ENCODE measurements at places on chromosomes 6 and 20.

- no peak for DNase-seq
These were observed 43.4 kb downstream of the PLAGL1 start for GRCh38 chr6:143964674-143965081.

GRCh38 chr20:845226-845868, 11.8 kb downstream of the FAM110A start:
- DNase-seq, result peak; percentile 45

- no peak for DNase-seq
These were observed 182.9 kb upstream of the CST7 start for GRCh38 chr20:24766143-24766527.

GRCh38 chr20:4027590-4028265, 12.4 kb upstream of the RNF24 start:
- DNase-seq, result no peak

GRCh38 chr6:113856625-113857555, at the start of gene MARCKS:
TSS of gene MARCKS (plus strand) at chr6:113857345. CDS start at chr6:113857746, 401 bp downstream.
- peak; percentile 5 for DNase-seq

DNA sequence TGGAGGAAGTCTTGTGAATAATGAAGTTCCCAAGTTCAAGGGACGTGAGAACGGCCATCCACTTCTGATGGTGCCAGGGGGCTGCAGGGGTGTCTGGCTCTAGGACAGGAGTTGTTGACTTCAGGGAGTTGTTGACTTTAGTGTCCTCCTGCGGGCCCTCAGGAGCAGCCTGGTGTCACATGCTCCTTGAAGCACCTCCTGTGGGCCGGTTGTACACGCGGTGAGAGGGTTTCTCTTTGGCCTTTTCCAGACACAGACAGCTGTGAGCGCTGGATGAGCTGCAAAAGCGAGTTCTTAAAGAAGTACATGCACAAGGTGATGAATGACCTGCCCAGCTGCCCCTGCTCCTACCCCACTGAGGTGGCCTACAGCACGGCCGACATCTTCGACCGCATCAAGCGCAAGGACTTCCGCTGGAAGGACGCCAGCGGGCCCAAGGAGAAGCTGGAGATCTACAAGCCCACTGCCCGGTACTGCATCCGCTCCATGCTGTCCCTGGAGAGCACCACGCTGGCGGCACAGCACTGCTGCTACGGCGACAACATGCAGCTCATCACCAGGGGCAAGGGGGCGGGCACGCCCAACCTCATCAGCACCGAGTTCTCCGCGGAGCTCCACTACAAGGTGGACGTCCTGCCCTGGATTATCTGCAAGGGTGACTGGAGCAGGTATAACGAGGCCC, 77.8 kb downstream of the ISM1 start:
- DNase-seq, result no peak

DNA sequence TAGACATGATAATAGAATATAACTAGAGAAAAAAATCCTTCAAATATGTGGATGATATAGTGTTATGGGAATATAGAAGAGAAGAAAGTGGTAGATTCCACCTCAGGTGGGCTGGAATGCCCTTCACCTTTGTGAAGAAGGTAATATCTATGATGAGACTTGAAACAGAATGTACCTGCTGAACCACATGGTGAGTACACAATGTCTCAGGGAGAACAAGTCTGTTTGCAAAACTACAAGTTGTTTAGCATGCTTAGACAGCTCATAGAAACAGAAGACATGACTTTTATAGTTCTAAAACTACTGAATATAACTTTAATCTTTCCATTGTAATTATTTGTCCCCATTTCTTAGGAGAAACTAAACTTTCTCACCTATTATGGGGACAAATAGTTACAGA, 12.2 kb downstream of the C6orf58 start:
- DNase-seq, result no peak

- no peak for DNase-seq
These were observed 62.0 kb downstream of the FHL5 start for GRCh38 chr6:96624957-96625356.

GRCh38 chr20:58667975-58668374, 16.9 kb downstream of the STX16 start:
- DNase-seq, result no peak

DNA sequence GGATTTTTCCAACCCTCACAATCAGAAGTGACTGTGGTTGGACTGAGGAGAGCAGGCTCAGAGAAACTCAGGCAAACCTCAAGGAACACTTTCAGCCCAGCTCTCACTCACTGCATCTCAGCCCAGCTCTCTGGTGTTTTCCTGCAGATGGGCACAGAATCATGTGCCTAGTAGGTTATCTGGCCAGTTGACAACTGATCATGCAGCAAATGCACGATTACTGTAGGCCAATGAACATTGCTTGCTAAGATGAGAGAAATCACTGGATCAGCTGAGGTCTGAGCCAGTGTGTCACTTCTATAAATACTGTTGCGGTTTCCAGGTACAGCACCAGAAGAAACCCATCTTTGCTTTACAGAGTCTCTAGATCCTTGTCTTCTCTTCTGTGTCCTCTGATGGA, 540.5 kb downstream of the CD83 start:
- no peak for DNase-seq

- DNase-seq, result no peak
These were observed 168.2 kb upstream of the FOXQ1 start for GRCh38 chr6:1143655-1144054.

DNA sequence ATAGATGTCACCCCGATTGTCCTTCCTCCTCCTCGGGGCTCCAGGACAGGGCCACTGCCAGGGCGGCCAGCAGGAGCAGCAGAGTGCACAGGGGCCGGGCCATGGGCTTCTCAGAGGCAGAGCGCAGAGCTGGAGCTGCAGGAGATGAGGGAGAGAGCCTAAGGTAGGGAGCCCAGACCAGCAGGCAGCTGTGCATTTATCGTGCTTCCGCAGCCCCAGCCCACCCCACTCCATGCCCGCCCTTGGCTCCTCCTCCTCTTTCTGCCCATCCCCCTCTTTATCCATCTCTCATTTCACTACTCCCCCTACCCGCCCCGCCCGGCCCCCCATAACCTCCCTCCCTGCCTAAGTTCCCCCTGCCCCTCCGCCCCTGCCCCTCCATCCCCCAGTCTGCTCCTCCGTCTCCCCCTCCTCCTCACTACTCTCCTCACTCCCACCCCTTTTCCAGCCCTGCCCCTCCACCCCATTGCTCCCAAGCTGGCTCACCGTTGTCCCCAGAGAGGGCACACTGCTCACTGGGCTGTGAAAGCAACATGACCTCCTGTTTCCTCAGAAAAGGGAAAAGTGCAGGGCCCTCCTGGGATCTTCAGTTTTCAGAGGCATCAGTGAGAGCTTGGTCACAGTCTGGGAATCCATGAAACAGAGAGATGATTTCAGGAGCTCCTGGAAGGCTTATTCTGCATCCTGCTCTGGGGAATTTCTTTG, 25.5 kb upstream of the CST1 start:
- DNase-seq, result no peak

DNA sequence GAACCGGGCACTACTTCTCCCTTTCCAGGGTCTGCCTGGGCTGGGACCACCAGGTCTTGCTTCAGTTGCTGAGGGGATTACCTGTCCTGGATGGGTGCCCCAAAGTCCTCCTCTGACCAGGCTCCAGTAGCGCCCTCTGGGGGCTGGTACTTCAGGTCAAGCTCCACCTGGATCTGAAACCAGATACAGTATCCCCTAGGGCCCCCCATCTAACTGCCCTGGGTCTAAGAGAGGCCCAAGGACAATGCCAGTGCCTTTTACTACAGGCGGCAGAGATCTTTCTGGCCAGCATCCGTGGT, 11.2 kb upstream of the SPAG4 start:
- DNase-seq, result peak; percentile 39

DNA sequence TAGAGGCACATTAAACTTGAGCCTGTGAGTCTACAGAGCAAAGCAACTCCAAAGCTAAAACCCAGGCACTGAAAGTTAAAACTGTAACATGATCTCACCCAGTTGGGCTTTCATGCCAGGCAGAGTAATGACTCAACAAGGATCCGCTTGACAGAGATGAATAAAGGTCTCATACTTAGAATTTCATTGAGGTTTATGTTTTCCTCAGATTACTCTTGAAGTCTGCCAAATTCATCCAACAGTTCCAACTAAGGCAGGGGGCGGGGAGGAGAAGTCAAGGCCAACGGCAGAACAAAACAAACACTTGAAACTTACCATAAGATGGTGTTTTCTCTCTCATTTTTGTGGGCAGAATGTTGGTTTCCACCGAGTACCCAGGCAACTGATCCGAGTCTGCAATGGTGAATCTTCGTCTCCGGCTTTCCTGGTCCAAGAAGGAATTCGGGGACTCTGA, 54.0 kb upstream of the IPCEF1 start:
- no peak for DNase-seq

DNA sequence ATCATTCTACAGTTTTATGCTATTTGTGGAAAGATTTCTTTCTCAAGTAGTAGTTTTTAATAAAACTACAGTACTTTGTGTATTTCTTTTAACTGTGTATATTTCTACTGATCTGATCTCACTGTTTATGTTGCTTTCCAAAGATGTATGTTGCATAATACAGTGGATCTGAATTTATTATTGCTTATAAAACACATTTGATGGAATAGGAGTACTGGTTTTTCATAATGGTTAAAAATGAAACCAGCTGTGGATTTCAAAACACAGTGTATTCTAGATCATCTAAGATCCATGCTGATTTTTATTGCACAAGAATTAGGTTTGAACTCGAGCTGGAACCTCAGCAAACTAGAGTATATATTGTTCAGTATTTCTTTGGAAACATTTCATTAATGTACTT, 8.0 kb downstream of the NKX2-4 start:
- DNase-seq, result no peak

DNA sequence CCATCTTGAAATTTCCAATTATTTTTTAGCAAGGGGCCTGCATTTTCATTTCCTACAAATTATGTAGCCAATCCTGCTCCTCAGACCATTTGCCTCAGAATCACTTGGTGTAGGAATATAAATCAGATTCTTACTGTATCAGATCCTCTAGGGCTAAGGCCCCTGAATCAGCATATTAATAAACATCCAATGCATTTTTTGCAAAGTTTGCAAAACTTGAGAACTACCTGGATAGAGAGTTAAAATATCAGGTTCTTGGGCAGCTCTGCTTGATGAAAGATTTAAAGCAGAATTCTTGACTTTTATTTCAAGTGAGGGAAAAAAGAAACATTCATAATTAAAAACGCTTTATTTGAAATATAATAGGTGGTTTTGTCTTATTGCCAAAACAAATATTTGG, 82.2 kb upstream of the MAN1A1 start:
- no peak for DNase-seq

DNA sequence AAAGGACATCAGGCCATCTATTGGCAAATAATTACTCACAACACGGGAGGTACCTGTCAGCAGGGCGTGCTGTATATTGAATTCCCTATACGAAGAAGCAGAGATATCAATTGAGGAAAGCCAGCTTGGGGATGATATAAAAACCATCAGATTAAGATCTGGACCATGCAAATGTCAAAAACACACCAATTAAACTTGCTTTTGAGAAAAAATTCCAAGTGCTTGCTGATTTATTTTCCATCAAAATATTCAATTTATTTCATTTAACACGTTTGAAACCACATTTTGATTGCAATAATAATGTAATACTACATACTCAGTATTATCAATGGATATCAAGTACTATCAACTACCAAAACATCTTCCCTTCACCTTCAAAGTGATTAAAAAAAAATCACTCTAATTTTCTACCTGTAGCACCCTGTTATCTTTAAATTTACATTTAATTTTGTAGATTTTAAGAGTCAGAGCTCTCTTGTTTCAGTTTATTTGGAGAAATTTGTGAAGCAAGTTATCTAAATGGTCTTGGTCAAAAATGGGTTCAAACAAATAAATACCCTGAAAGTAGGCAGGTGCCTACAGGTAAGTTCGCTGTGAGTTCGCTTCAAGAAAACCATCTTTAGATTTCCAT, 6.8 kb upstream of the TBX18 start:
- no peak for DNase-seq

DNA sequence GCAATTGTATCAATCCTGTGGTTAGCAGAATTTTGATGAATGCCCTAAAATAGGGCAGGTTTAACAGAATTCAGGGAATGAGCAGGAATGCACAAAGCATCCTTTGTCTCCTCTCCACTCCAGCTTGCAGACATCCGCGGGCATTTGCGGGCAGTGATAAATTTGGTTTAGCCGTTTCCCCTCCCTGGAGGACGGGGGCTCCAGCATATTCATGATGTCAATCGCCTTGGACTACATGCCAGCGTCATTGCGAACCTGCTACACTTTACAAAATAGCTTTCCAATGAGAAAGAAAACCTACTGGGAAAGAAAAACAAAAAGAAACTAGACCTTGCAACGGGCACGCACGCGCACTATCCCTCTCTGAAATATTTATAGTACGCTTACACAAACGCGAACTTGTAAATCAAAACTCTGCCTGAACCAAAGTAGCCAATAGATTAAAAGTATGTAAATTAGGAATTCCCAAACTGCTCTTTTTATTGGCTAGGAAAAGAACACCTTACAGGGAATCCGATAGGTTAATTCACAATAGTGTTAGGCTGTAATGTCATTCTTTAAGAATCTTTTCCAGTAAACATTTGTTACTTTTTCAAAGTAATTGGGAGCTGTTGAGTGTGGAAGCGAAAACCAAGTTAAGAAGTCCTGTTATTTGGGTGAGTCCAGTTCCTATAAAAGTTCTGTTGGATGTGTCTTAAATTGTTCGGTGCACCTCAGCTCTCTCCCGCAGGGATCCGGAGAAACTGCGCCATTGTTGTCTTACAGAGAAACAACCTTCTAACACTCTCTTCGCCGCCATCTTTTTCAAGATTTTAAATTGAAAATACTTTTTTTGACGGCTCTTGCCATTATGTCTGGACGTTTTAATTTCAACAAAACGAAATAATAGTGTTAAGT, 136.7 kb downstream of the HFE start:
- DNase-seq, result peak; percentile 75

DNA sequence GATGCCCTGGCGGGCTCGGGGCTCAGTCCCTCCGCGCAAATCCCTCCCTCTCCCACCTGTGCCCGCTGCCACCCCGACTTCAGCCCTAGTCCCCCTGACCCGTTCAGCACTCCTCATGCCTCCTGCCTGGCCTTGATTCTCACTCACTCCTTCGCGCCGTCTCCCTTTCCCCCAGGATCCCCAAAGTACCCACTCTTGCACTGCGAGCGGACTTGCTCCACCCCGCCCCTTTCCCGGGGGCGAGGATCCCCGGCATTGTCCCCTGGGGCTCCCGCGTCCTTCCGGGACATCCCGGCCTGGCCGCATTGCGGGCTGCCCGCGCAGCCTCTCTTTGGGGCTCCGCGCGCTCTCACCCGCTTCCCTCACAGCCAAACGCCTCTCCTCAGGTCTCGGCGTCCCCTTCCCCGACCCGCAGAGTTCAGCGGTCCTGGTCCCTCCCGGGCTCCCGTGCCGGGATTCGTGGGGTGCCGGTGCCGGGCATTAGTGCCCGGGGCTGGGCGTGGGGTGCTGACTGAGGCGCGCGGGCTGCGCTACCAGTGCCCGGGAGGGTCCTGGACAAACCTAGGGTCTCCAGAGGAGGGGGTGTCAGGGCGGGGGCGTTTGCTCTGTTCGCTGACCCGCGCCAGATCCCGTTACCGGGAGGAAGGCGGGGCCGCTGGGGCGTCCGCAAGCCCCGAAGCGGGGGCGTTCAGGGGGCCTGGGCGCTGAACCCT, 45.5 kb upstream of the SUPT3H start:
- no peak for DNase-seq

DNA sequence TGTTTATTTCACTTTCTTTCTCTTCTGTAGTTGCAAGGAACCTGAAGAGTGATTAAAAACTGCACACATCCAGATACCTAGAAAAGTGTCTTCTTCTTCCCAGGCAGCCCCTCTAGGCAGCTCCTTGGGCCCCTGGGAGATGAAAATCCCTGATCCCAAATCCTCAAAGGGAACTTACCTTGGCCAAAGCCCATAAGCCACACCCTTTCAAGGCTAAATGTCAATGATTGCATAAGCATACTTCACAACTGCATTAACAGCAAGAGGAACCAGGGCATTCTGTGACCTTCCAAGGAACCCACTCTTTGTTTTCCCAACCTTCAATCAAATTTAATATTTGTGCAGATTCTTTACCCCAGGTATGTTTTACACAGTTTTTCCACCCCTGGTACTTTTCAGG, 4.4 kb upstream of the HMGN3 start:
- no peak for DNase-seq
